ENCODE measurements at places on chromosomes 13 and 19.

DNA sequence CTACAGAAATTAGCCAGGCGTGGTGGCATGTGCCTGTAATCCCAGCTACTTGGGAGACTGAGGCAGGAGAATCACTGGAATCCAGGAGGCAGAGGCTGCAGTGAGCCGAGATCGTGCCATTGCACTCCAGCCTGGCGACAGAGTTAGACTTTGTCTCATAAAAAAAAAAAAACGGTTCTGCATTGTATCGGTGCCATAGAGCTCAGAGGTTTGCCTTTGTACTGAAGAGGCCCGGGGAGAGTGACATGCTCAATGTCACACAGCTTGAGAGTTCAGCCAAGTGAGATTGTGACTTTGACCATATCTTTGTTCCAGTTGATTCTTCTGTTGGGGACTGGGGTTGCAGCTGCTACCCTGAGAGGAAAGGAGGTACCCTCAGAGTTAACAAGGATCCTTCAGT lies 4.3 kb downstream of the HAUS8 start:
- no peak for DNase-seq

GRCh38 chr13:50699874-50700663 lies 143.4 kb downstream of the DLEU7 start:
- no peak for DNase-seq

- no peak for DNase-seq
These were observed 29.6 kb downstream of the SLC6A16 start for GRCh38 chr19:49295208-49295880.

DNA sequence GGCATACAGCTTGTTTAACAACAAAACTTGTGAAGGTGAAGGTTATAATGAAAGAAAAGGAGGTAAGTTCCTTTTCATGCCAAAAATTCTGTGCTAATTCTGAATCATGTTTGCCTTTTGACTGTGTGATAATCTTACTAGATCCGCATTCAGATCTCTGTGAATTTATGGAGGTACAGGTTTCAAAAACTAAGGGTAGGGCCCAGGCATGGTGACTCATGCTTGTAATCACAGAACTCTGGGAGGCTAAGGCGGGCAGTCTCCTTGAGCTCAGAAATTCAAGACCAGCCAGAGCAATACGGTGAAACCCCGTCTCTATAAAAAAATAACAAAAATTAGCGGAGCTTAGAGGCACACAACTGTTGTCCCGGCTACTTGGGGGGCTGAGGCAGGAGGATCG lies 45.9 kb downstream of the PCDH9 start:
- DNase-seq, result no peak

DNA sequence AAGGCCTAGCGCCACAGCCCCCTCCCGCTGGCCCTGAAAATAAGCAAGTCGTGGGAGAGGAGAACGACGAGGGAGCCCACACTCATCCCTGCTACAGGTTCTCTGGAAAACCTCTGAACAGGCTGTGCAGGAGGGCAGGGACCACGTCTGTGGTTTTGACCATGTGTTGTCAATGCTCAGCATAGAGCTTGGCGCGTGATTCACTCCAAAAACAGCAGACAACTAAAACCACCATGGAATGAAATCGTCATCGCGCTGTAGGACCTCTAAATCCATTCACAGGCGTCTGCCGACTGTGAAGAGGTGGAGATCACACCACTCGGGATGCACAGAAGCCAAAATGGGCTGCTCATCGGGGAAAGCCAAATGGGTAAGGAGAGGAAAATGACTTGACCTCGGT lies 121.3 kb downstream of the COL4A1 start:
- DNase-seq, result no peak

DNA sequence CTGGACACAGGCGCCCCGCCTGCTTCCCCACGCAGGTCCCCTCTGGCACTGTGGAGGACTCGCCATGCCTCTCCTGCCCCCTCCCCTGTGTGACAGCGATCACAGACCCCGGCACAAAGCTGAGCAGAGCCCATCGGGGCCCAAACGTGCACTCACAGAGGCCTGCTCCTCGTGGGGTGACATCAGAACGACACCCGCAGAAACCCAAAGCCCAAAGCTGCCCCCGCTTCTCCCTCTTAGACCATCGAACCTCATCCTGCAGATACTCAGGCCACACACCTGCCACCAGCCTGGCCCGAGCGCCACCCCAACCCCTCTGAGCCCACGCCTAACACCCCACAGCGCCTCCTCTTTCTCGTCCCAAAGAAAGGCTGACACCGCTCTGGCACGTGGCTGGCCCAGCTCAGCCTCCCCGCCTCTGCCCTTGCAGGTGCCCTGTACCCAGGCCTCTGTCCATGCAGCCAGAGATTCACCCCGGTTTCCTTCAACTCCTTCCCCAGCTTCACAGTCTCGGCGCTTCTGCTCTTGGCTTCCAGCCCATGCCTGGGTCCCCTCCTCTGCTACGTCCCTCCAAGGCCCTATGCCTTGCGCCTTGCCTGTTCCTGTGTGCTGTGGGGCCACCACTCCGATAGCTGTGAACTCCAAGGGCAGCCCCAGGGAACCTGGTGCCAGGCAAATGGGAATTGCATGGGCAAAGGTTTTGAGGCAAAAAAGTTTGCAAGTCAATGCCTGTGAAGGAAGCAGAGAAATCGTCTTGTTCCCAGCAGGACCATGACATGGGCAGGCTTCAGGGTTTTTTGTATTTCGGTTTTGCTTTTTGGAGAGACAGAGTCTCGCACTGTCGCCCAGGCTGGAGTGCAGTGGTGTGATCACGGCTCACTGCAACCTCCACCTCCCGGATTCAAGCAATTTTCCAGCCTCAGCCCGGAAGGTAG lies 831 bp upstream of the CBARP start:
- DNase-seq, result no peak

- DNase-seq, result no peak
These were observed 11.1 kb upstream of the ATP12A start for GRCh38 chr13:24668955-24669582.

GRCh38 chr13:106526738-106527444 lies 8.6 kb downstream of the EFNB2 start:
- DNase-seq, result no peak

DNA sequence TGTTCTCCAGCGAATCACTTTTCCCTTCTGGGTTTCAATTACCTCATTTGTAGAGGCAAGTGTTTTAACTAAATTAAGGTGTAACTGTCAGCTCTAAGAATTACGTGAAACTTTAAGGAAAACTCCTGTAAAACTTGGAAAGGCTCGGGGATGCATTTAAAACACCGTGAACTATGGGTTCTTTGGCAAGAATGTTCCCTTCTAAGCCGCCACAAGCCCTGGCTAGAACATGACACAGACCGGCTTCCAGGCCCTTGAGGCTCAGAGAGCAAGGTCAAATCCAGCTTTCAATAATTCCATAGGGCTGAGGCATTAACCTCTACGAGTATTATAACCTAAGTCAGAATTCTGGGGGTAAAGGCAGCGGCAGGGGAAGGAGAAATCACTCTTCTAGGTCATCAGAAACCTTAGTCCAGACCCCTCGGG lies 685 bp downstream of the VWA8 start:
- no peak for DNase-seq

DNA sequence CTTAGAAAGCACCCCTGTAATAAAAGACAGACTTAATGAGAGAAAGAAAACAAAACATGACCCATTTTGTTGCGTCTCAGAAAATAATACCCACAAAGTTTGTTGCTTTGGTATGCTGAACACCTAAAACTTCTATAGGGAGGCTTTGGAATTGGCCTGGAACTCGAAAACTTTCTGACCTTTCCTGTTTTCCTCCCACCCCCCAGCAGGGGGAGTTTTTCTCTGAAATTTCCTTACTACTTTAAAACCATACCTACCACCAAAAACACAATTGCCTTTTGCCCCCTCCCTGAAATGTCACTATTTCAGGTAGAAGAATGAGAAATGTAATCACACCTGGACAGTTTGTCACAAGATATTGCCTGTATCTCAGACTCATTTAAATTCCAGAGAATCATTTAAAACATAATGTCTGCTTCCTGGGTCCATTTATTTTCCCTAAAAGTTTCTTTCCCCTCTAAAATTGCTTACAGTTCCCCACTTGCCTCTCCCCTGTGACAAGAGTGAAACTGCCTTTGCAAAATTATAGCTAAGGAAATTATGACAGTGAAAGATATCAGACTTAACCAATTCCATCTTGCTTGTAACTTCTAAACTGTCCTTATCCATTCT lies 2700.2 kb downstream of the PCDH9 start:
- no peak for DNase-seq

DNA sequence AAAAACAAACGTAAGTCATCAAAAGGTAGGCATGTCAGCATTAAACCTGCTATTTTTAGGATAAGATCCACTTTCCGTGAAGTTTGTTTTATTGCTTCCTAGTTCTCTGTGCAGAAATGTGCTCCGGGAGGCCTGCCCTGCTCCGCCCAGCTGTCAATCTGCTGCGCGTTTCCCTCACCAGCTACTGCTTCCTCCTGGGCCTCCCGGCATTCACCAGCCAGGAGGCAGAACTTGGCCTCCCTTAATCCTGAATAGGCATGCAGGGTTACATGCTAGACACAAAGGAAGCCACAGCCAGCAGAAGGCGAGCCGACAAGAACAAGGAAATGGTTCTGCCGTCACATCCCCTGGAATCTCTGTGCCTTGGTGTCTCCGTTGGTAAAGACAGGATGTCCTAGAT lies 386.2 kb downstream of the IRS2 start:
- DNase-seq, result no peak

DNA sequence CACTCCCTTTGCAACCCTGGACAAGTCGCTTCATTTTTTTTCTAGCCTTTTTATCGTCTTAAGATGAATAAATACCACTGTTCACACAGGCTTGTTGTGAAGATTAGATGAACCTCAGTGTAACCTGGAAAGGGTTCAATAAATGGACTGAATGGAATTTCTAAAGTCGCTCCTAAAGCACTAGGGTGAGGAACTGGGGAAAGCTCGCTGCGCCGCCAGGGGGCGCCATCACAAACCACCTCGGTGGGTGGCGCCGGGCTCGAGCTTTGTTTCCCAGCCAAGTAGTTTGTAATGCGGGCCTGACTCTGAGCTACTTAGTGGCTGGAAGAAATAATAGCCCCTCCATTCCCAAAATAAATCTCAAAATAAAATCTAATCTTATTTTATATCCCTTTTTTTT lies 2.2 kb upstream of the CEACAM6 start:
- peak; percentile 64 for DNase-seq

- no peak for DNase-seq
These were observed 78.0 kb upstream of the GPR183 start for GRCh38 chr13:99385161-99385560.

DNA sequence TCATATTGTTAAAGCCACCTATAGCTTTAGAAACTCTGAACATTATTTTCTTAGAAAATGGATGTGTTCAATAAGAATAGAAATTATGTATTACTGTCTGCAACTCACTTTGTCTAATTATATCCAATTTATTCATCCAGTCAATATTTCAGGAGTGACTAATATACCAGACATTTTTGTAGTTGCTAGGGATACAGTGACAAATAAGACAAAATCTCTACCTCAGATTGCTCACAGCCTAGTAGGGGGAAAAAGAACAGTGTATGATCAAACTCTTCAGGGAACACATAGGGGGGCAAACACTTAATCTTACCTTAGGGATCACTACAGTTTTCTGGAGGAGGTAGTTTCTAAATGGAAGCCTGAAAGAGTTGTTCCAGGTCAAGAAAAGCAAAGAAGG lies 8.6 kb downstream of the BRCA2 start:
- DNase-seq, result no peak

Data from stimulated activated CD8-positive, alpha-beta memory T cell treated with anti-CD3 and anti-CD28 coated beads, Interleukin-7, amount 100 ng/mL, for 24 hours (primary cell).